ENCODE measurements at places on chromosomes 4 and X.

- no peak for DNase-seq
These were observed 89.3 kb upstream of the LNX1 start for GRCh38 chr4:53680598-53680997.

GRCh38 chrX:117744958-117745357, 371.7 kb downstream of the KLHL13 start:
- DNase-seq, result no peak

- DNase-seq, result no peak
These were observed 136.6 kb upstream of the OTUD4 start for GRCh38 chr4:145316897-145317574.

- no peak for DNase-seq
These were observed 36.1 kb downstream of the COPS4 start for GRCh38 chr4:83071116-83071515.

GRCh38 chrX:122934131-122934530, 249.9 kb upstream of the GRIA3 start:
- no peak for DNase-seq

- no peak for DNase-seq
These were observed 107.4 kb upstream of the FTHL17 start for GRCh38 chrX:31179203-31179602.

GRCh38 chr4:137601934-137602333, 69.6 kb upstream of the PCDH18 start:
- DNase-seq, result no peak

GRCh38 chrX:129724754-129725153, 14.0 kb upstream of the XPNPEP2 start:
- DNase-seq, result no peak

GRCh38 chr4:112889619-112890527, 159.6 kb upstream of the ANK2 start:
- no peak for DNase-seq

DNA sequence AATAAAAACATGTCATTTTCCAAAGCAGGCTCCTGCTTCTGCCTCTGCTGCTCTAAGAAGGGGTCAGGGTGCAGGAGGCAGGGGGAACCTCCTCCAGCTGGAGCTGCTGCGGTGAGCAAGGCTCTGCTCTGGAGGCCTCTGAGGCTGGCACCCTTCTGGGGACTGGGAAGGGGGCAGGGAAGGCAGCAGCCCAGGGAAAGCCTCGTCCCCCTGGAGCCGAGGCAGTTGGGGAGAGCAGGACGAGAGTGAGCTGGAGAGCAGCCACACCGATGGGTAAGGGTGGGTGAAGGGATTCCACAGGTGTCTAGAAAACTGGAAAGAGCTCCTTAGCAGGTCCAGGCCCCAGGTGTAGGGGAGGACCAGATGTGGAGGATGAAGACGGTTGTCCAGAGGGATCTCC, 2.0 kb upstream of the CTAG2 start:
- DNase-seq, result no peak

- DNase-seq, result peak; percentile 45
These were observed 38.8 kb downstream of the NSG1 start for GRCh38 chr4:4425696-4426095.

DNA sequence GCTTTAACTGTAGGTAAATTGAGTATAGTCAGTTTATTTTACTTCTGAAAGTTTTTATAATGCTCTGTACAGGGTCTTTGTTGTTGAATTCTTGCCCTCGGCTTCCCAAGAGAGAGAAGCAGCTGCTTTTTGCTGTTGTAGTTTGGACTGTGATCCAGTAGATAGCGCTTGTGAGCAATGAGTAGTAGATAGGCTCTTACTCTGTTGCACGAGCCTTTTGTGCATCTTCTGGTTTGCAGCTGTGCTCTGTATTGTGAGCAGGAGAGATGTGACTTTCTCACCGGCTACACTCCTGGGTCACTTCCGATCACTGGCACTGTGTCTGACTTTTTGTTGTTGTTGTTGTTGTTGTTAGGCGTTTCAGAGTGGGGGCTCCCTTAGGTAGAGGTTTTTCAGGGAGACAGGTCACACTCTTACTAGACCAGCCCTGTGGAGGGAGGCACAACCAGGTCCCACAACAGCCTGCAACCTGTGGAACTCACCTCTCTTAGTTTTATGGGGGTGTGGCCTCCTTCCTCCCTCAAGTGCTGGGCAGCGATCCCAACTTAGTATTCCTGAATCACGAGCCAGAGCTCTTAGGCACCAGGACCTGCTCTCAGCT, 822.1 kb upstream of the GALNTL6 start:
- no peak for DNase-seq

GRCh38 chr4:161894014-161894413, 269.8 kb downstream of the FSTL5 start:
- DNase-seq, result no peak

DNA sequence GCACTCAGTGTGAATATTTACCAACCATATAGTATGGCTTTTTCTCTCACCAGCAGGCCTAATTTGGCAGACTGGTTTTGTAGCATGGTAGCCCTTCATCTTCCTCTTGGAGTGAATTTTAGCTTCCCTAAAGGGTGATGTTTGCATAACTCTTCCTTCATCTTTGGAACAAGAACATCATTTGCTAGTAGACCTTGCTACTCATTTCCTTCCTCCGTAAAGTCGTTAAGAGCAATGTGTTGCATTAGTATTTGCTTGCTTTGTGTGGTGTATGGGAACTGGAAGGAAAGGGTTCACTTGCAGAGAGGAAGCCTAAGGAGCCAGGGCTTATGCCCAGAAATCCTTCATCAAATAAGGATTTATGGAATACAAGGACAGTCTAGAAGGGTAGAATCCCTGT, 50.2 kb upstream of the PGRMC2 start:
- DNase-seq, result no peak

DNA sequence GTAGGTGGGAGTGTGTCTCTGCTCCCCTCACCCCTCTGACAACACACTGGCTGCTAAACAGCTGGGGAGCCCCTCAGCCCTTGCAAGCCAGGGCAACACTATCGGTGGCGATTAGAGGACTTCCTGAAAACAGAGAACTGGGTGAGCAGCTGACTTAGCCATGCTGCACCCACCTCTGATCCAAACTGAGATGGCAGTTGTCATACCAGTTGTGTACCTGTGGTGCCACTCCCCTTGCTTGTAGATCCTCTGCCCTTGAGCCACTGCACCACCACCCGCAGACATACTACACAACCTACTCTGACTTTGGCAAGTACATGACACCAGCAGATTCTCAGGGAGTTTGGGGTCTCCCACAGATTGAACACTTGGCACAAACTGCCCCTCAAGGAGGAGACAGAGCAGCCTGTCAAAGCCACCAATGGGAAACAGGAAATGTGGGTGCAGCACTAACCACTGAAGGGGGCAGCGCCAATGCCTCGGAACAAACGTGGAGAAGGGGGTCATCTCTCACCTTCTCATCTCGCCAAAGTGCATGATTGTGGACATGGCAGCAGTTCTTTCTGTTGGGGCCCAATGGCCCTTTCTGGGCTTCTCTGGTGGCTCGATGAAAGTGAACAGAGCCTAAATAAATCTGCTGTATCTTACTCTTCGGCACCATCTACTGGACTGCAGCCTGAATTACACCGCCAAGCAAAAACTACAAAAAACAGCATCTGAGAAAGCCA, 119.8 kb downstream of the NEK1 start:
- DNase-seq, result no peak

DNA sequence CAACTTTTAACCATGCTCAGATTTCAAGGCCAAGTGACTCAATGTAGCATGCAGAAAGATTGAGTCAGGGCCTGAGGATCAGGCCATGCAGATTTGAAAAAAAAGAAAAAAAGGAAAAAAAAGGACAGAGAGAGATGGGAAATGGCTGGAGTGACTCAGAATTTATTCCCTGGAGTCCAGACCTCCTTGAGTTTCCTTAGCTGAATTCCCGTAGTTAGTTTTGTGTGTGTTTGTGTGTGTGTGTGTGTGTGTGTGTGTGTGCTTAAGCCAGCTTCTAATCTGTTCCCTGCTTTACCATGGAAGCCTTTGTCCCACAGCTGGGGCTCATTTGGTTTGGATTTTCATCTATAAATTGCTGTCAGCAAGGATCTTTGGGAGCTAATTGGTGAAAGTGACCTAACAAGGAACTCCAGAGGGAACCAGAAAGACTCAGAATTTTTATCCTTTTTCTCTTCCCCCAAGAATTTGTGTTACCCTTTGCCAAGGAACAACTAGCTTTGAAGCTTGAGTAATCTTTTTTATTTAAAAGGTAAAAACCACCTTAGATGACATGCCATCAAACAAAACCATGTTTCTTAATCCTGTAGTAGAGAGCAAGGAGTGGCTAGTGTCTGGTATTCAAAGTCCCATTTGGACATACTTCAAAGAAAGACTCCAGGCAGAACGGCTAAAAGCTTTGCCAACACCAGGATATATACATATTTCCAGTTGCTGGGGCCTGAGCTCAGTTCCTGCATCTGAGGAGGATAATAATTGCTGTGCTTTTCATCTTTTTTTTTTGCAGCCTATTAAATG, 109.0 kb upstream of the DDIT4L start:
- DNase-seq, result no peak

GRCh38 chr4:76804096-76804495, 93.8 kb downstream of the SOWAHB start:
- DNase-seq, result no peak

GRCh38 chr4:119854364-119854763, 212.3 kb downstream of the MAD2L1 start:
- no peak for DNase-seq

DNA sequence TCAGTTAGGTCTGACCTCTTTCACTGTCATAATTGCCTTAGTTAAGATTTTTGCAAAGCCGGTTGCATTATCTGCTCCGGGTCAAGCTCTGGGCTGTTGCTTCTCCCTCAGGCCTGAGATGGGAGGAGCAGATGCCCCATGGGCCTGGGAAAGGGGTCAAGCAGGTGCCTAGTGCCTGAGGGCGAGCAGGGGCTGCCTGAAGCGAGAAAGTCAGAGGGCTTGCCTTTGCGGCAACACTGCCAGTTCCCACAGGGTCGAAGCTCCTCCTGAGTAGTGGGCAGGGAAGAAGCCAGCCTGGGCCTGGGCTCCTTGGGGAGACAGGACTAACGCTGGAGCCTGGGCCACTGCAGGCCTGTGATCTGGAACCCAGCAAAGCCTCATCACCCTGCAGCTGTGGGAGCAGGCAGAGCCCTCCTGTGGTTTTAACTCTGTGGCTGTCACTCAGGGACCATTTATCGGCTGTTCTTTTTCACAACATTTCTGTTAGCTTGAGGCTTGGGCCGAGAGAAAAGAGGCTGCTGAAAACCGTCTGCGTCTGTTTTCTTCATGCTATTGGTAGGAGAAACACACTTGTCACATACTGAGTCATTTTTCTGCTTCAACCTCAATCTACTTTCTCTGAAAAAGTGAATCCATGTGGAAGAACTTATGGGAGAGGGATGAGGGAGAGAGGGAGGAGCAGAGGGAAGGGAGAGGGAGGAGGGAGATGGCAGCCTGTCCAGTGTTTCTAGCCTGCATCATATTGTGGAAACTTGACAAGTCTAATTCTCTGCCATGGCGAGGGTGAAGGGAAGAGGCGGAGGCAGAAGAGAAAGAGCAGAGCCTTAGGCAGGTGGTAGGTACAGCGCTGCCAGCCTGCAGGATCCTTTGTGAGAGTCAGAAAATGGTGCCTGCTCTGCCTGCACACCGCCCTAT, 68.4 kb downstream of the RHOH start:
- no peak for DNase-seq

GRCh38 chr4:176856421-176856820, 63.7 kb upstream of the VEGFC start:
- no peak for DNase-seq

DNA sequence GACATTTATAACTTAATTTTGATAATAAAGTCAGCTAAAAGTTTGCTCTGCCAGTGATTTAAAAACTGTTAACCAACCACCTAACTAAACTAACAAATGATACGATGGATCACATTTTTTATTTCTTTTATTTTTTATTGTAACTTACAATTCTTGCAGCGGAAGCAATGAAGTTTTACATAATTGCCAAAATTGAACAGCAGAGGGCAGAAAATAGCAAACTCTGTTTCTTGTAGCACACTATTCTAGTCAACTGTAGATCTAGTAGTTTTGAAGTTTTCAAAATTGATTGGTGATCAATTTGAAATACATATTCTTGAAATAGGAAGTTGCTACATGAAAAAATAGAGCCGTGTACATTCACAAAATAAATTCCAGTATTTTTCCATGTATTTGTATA, 2.8 kb upstream of the GRIA2 start:
- no peak for DNase-seq

- DNase-seq, result no peak
These were observed 303.8 kb upstream of the TENM3 start for GRCh38 chr4:181939199-181939945.

DNA sequence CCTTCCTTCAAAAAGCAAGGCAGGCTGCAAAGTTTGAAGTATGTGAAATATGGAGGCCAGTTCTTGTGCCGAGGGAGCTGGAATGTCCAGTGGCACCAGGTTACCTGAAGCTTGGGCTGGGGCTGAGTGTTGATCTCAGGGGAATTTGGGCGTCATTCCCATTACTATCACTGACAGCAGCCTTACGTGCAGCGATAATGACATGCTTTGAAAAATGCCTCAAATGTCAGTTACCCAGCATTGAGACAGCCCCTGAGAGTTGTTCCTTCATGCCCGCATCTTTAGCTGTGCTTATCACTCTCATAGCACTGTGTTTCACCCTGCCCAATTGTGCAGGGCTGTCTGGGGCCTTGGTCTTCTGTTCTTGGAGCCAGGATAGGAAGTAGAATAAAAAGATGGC, 27.4 kb downstream of the SLC16A2 start:
- no peak for DNase-seq

- no peak for DNase-seq
These were observed 736.1 kb upstream of the ADGRL3 start for GRCh38 chr4:60463857-60464502.

DNA sequence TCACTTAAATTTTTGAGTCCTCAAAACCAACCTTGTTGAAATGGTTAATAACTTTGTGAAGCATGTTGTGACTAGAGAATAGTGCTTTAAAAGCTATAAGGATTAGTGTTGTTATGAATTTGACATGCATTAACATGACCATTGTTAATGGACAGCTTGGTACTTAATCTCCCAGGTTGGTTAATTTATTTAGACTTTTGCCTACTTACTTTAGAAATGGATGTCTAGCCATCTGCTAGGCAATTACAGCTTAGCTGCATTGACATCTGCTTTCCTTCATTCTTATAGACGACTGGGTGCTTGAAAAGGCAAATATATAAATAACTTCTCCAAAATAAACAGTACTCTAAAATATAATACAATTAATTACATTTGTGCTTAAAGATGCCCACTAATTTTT, 368.0 kb downstream of the CCSER1 start:
- DNase-seq, result no peak

GRCh38 chr4:155543126-155543765, 123.4 kb upstream of the GUCY1A1 start:
- no peak for DNase-seq

GRCh38 chr4:52606726-52607125, 52.4 kb downstream of the USP46 start:
- no peak for DNase-seq

- no peak for DNase-seq
These were observed 197.2 kb upstream of the NPY2R start for GRCh38 chr4:155011163-155011780.

- no peak for DNase-seq
These were observed 90.4 kb downstream of the PHKA2 start for GRCh38 chrX:18893536-18893935.

- DNase-seq, result no peak
These were observed 106.5 kb upstream of the FAM9A start for GRCh38 chrX:8907688-8908087.

Data from activated effector memory CD4-positive, alpha-beta T cell treated with anti-CD3 and anti-CD28 coated beads, Interleukin-2, amount 50 U/mL, for 16 hours (primary cell).